ENCODE measurements at places on chromosomes 1 and 21.
A peak's percentile ranks its signal among the peaks of the same experiment; 100 is the strongest.

DNA sequence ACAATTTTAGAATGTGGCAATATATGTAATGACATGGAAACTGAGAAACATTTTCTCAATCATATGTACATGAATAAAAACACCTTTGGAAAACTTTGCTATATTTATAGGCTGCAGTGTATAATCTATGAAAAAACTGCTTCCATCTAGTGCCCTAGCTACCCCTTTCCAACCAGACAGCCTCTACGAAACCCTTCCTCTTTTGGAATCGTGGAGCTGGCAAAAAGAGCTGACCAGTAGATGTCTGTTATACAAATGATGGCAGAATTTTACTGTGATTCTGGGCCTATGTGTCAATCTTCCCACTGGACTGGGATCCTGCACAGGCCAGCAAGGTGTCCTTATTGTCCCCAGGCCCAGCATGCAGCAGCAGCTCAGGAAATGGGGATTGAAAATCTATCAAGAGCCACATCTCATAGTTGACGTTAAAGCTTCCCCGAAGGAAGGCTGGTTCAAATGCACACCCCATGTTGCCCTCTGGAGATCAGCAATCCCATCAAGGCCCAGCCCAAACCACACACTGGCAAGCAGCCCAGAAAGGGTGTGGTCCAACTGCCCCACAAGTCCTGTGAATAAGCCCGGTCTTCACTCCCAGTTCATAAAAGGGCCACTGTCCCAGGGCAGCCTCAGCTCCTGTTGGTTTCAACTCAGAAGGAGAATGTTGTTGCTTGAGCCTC lies 8.8 kb upstream of the FAM20B start:
- DNase-seq = no peak

- DNase-seq = no peak
Measured at GRCh38 chr1:12515234-12515633, 102.8 kb downstream of the DHRS3 start.

- DNase-seq = no peak
Measured at GRCh38 chr1:12121212-12122003, 45.4 kb upstream of the TNFRSF1B start.

- DNase-seq = peak; percentile 8
Measured at GRCh38 chr1:114088392-114089299, 65.0 kb downstream of the SYT6 start.

- no peak for DNase-seq
Measured at GRCh38 chr1:25458541-25459298, 28.0 kb downstream of the MACO1 start.

GRCh38 chr21:27363719-27364477 lies 397.0 kb upstream of the ADAMTS5 start:
- no peak for DNase-seq

GRCh38 chr1:59685666-59686065 lies 129.1 kb upstream of the HOOK1 start:
- no peak for DNase-seq

DNA sequence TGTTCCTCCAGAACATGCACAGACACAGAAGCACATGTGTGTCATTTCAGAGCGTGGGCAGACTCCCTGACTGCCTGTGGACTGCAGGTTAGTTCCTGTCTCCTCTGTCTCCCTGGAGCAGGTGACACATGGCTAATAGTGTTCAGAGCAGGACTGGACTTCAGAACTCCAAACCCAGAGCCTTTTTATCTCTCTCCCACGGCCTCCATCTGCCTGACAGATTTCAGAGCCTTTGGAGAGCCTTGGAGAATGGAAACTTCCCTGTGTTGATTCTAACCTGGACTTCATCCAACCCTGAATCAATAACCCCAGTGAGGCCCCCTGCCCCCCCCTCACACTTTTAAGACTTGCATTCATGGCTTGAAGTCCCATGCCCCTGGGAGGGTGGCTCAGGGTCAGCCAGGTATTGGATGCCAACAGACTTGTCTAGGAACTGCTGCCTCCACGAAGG lies 44.4 kb downstream of the C1orf198 start:
- no peak for DNase-seq

- no peak for DNase-seq
Measured at GRCh38 chr1:182357913-182358312, 33.7 kb downstream of the GLUL start.

DNA sequence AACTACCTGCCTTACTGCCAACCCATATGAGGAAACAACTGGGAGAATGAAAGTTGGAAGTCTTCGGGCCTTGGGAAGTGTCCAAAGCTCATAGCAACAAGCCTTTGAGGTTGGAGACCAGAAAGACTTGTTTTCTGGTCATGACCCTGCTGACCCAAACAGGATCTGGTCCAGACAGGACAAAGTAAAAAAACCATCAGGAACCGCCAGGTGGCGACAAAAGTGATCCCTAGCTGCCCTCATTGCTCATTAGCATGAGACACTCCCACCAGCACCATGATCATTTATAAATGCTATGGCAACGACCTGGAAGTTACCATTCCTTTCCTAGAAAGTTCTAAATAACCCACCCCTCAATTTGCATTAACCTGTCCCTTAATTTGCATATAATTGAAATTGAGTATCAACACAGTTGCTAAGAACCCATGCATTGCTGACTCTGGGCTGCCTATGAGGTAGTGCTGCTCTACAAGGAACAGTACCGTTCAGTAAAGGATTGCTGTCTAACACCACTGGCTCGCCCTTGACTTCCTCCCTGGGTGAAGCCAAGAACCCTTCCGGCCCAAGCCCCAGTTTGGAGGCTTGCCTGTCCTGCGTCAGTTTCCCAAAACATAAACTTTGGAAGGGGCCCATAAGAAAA lies 89.0 kb downstream of the URB2 start:
- no peak for DNase-seq

- DNase-seq = peak; percentile 33
Measured at GRCh38 chr1:22053017-22053860, 730 bp downstream of the CDC42 start.

- DNase-seq = no peak
Measured at GRCh38 chr1:94952539-94952938, 25.6 kb upstream of the CNN3 start.

DNA sequence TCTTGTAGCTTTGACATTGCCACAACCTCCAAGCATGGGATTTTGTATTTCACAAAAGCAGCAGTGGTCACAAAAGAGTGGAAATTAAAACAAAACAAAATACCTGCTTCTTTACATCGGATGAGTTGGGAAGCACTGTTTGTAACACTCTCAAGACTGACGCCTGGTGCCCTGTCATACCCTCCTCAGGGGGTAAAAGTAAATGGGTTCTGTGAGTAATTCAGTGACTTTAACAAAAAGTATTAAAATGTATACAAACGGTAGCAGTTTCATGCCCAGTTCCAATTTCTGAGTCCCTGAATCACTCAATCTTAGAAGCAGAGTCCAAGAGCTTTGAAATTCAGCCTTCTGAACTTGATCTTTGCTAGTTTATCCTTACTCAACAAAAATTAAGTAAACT lies 152.5 kb downstream of the TIAM1 start:
- DNase-seq = no peak

DNA sequence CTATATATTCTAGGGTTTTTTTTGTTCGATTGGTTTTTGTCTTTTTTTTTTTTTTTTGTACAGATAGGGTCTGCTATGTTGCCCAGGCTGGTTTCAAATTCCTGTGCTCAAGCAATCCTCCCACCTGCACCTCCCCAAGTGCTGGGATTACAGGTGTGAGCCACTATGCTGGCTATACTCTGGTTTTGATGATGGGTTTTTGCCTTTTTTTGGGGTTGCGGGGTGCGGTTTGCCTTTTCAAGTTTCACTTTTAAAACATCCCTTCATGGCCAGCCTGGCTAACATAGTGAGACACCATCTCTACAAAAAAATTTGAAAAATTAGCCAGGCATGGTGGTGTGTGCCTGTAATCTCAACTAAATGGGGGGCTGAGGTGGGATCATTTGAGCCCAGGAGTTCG lies 10.0 kb downstream of the KDM5B start:
- DNase-seq = no peak

DNA sequence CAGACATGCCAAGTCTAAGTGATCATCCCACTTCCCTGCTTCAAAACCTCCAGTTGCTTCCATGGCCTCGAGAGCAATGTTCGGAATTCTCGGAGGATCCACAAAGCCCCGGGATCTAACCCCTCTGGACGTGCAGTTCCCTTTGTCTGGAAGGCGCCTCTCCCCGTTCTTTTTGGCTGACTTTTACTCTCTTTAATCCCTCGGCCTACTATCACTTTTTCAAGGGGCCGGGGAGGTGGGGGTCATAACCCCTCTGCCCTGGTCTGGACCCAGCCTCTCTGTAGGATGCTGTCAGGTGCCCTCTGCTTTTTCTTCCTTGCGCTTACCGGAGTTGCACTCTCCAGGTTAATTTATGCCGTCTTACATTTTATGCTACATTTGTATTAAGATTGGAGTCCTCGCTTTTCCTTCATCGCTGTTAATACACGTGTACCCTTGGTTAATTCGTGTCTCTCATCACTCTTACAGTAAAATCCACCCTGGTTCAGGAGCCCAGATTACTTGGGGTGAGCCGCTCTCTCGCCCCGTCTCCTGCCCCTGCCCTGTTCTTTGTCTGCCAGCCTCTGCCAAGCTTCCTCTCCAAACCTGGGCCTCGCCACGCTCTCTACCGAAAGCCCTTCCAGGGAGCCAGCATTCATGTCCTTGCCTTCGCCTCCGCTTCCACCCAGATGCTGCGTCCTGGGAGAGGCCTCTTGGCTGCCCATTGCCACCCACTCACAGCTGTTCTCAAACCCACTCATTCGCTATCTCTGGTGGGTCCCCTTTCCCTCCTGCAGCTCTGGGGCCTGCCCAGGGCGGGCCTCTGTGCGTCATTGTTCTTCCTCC lies 448.6 kb downstream of the CAMTA1 start:
- no peak for DNase-seq

DNA sequence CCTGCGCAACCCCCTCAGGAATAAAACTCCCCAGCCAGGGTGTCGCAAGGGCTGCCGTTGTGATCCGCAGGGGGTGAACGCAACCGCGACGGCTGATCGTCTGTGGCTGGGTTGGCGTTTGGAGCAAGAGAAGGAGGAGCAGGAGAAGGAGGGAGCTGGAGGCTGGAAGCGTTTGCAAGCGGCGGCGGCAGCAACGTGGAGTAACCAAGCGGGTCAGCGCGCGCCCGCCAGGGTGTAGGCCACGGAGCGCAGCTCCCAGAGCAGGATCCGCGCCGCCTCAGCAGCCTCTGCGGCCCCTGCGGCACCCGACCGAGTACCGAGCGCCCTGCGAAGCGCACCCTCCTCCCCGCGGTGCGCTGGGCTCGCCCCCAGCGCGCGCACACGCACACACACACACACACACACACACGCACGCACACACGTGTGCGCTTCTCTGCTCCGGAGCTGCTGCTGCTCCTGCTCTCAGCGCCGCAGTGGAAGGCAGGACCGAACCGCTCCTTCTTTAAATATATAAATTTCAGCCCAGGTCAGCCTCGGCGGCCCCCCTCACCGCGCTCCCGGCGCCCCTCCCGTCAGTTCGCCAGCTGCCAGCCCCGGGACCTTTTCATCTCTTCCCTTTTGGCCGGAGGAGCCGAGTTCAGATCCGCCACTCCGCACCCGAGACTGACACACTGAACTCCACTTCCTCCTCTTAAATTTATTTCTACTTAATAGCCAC lies 696 bp downstream of the TGFB2 start:
- DNase-seq = peak; percentile 76

GRCh38 chr1:11567244-11568065 lies 86.8 kb downstream of the FBXO2 start:
- DNase-seq = no peak

GRCh38 chr1:7375329-7375728 lies 395.8 kb upstream of the VAMP3 start:
- DNase-seq = no peak

All from SK-N-DZ (cell line).